SHP77 treated with DMSO at 0.1 percent for 48 hours (cell line): ENCODE measurements at places on chromosomes 4 and X.

DNA sequence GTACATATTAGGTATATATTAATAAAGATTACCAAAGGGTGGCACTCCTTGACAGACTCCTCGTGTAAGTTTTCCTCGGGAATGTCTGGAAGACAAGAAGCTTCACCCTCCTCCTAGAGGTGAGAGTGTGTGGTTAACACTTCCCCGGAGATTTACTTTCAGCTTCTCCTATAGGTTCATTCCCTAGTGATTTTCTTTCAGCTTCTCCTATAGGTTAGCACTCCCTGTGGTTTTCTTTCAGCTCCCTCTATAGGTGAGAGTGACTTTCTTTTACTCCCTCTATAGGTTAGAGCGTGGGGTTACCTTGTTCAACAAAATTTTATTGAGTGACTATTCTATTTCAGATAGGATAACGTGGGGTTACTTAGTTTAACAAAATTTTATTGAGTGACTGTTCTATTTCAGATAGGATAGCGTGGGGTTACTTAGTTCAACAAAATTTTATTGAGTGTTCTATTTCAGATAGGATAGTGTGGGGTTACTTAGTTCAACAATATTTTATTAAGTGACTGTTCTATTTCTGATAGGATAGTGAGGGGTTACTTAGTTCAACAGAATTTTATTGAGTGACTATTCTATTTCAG is 106.0 kb upstream of the PLAC1 start:
- DNase-seq, result peak; percentile 7

DNA sequence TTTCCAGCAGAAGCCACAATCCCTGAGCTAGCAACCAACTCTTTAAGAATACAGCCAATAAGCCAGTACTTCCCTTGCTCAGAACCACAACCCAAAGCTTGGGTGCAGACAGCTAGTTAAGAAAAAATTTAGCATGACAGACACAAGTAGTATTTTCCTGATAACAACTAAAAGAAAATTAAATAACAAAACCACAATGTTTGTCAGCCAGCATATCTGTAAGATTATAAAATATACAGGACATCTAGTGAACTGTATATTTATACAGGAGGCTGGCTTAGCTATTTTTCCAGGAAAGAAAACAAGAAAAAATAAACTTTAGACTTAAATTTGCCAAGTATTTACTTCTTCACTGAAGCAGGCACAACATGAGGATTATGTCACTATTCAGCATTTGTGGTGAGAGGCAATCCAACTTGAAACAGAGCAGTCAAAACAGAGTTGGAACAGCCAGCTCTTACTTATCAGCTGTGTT is 6.6 kb downstream of the PF4V1 start:
- no peak for DNase-seq

DNA sequence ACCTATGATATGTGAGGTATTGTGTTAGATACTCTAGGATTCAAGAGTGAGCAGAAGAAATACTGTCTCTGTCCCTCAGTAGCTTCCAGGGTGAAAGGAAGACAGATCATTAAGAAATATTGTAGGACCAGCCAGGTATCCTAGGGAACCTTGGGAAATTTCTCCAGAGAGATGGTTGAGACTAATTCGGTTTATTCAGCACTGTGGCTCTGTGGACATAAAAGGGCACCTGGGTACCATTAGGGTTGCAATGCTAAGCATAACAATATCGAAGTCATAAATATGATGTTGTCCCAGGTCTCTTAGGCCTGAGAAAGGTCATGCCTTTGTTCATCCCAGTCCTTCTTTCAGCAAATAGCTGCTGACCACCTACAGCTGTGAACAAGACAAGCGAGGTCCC is 61.0 kb downstream of the FAM114A1 start:
- no peak for DNase-seq

DNA sequence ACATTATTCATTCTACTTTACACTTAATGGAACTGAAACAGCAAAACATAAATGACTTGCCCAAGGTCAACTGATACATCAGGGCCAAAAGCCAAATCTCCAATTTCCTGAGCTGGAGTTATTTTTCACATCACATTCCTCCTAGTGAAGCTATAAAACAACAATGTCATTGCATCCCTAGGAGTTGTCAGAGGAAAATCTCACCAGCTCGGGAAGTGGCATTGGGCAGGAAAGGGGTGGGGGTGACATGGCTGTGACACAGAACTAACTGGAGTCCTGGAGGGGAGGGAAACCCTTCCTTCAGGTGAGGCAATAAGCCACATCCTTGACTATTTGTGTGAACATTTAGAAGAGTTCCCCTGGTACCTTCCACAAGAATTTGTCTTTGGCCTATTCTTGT is 47.3 kb downstream of the MEPE start:
- no peak for DNase-seq

DNA sequence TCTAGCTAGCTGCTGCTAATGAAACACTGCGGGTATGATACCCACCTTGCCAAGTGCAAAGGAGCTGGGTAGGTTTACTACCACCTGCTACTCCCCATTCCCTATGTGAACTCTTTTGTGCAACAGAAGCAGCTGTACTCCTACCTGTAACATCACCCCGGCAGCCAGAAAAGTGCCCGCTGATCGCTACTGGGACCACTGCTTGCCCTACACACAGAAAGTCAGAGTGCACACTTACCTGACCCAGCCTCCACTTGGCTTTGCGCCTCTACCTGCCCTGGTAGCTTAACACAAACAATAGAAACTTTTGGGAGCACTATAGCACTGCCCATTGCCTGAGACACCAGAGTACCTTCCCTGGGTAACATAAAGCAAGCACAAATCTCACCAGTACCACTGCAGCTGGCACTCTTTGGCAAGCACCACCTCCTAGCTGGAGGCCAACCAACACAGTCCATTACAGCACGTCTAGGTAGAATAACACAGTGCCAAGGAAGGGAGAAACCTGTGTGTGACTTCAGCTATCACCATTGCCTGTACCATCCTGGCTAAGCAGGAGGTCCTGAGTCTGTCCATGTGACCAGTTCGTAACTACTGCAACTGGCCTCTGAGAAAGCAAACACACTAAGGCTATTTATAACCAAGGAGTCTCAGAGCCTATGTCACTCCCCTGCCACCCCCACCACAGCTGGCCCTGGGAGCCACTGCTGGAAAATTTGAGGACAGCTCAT is 80.1 kb downstream of the CENPC start:
- no peak for DNase-seq

GRCh38 chrX:109728173-109728535 is 4.9 kb downstream of the ACSL4 start:
- no peak for DNase-seq

DNA sequence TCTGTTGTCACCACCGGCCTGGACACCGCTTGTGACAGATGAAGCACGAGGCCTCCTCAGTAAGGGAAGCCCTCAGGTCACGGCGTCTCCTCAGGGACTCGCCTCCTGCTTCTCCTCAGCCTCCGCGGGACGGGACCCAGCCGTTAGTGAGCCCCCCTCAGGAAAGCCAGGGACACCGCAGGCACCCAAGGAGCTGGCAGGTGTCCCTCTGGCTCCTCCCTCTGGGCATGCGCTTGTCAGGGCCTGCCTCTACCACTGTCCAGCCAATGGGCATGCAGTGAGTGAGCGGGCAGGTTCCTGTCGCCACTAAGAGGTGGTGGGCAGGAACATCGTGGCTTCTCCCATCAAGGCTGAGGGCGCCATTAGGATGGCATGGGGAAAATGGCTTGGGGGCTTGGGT is 23.5 kb upstream of the CT55 start:
- DNase-seq, result no peak
